SJSA1 (cell line): ENCODE measurements at places on chromosomes 13 and 19. TPM values are rescaled to one million over a fixed set of nuclear protein-coding genes. Genes with fewer than 3 reads are reported as not detected.

The CNFN gene
- not detected in 2 replicates for total RNA-seq

DNA sequence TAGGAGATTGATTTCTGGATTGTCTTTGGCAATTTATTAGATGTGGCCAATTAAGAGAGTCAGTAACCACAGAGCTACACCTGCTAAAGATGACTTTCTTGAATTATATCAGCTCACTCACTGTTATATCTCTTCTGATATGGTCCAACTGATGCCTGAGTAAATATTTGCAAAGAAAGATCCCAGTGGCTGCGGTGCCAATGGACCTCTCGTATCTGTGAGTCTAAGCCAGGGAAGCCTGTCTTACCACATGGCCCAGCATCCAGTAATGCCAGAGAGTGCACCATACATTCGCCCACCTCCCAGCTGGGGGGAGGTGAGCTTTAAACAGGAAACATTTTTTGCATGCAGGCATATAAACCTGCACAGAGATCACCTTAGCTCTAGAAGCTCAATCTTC, 82.7 kb upstream of the SLC15A1 start:
- no peak for DNase-seq

GRCh38 chr19:8455018-8455417, 10.2 kb downstream of the HNRNPM start:
- DNase-seq = no peak

- DNase-seq = no peak
These were observed 1082.6 kb downstream of the EFNB2 start for GRCh38 chr13:105452895-105453294.

GRCh38 chr13:67367399-67367798, 137.3 kb upstream of the PCDH9 start:
- no peak for DNase-seq

The ADGRE3 gene
- total RNA-seq = not detected in 2 replicates

- no peak for DNase-seq
These were observed 17.2 kb downstream of the MBNL2 start for GRCh38 chr13:97239306-97239705.
